T-helper 9 cell (primary cell): ENCODE measurements at places on chromosomes 7 and 10.

GRCh38 chr7:17094963-17095574 is 203.4 kb upstream of the AHR start:
- no peak for DNase-seq

DNA sequence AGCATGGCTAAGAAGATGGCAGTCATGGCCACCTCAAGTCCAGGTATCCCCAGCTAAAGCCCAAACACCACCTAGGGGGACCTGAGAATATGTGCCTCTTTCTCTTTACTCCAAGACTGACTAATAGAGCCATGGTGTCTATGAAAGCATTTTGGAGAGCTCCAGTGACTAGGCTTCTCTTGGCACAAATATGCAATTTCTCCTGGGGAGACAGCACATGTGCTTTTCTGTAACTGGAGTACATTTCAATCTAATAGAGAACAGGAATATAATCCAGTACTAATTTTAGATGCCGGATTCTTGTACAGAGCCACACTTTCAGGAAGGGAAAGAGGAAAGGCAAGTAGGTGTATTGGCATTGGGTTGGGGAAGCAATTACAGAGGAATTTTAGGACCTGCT is 260.1 kb downstream of the BMPER start:
- DNase-seq, result no peak

DNA sequence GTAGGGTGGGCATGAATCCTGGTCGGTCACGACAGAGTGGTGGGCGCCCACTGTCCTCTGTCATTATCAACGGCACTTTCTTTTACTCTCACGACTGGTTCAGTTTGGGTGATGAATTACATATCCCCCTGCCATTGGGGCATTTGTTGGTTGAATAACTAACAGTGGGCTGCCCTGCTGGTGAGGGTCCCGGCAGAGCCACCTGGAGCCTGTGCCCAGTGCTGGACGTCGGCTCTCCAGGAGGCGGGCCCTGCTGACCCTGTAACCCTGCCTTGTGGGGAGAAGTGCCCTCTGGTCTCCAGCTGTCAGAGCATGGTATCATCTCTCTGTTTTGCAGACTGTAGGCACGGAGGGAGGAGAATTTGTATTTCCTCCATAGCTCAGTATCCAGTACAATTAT is 199.1 kb downstream of the GLRX3 start:
- DNase-seq, result no peak

- no peak for DNase-seq
Measured at GRCh38 chr10:28278842-28279241, 24.0 kb downstream of the MPP7 start.

DNA sequence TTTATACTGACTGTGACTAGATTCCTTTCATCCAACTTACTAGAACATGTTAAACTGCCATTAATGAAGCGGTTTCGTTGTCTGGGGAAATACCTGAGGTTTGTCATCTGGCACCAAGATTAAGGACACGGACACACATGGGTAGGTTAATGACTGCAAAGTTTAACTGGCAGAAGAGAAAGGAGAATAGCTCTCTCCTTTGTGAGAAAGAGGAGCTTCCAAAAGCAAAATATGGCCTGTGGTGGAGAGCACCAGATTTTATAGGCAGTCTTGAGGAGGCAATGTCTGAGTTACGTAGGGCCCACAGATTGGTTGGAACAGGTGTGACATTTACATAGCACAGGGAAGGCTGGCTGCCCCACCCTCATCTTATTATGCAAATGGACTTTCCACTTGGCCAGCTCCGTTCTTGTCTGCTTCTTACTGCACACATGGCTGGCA is 1193.0 kb upstream of the CELF2 start:
- no peak for DNase-seq

- DNase-seq, result no peak
Measured at GRCh38 chr7:103348452-103348851, 1.0 kb downstream of the PSMC2 start.

- no peak for DNase-seq
Measured at GRCh38 chr10:58721601-58722281, 209.1 kb downstream of the BICC1 start.

DNA sequence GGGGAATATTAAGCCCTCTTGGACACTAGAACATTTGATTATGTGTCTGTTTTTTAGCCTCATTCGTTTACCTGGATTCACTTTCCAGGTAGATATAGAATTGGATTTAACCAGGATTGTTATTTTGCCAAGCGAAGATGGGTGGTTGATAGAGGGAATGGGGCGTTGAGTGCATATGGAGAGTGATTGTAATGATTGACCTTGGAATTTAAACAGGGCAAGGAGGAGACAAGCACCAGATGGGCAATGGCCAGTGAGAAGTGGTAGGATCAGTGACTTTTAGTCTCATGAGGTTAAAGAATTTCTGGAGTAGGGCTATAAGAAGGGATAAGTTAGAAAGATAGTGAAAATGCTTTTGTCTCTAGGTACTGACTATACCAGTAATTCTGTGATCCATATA is 211.2 kb upstream of the CSTF2T start:
- no peak for DNase-seq

DNA sequence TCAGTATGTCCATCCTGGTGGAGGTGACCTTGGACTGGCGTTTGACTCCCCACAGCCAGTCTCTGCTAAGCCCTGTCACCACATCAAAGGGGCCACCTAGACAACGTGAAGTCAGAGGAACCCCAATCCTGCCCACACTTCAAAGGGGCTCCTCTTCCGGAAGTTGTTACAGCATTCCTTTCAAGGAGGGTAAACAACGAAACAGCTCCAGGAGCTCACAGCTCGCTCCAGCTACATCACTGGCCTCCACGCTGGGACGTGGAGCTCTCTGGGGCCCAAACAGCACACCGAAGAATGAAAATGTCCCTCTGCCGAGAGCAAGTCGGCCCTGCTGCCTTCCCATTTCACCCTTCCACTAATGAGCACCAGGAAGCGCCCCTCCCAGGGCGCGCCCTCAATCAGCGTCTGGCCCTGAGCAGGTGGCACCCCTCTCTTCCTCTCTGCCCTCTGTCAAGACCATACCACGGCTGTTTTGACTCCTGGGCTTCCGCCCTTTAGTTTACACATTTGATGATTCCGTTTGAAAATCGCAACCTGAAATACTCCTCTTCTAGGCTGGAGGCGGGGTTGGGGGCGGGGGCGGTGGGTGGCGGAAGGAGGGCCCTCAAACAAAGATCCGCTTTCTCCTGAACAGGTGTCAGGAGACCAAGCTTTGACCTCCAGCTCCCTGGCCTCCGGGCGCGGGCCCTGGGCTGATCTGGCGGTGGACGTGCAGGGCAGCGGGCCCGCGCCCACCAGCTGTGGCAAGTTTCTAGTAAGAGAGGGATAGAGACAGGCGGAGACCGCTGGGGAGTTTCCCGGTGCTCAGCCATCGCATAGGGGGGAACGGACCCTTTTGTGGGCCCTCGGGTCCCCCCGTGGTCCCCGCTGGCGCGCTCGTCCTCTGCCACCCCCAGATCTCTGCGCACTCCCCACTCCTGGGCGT is 53.1 kb upstream of the KDM7A start:
- peak; percentile 46 for DNase-seq

DNA sequence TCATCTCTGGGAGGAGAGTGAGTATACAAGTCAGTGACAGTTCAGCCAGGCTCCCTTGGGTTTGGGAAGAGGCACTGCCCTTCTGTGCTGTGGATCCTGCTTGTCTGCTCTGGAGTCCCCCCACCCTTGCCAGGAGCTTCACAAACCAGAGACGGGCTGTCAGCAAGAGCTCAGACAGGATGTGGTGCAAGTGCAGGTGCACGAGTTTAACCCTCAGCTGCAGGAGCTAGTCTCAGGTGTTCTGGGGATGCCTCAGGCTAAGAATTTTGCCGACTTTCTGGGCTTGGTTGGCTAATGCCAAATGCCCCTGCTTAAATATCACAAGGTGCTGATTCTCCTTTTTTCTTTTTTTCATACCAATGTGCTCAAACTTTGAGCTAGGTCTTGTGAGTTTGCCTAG is 22.3 kb downstream of the ZNF783 start:
- peak; percentile 38 for DNase-seq

GRCh38 chr7:111827863-111828504 is 265.7 kb upstream of the IMMP2L start:
- DNase-seq, result no peak

- DNase-seq, result no peak
Measured at GRCh38 chr10:34119456-34119855, 695.6 kb downstream of the PARD3 start.

- no peak for DNase-seq
Measured at GRCh38 chr7:74462707-74463100, 9.0 kb downstream of the GTF2IRD1 start.

DNA sequence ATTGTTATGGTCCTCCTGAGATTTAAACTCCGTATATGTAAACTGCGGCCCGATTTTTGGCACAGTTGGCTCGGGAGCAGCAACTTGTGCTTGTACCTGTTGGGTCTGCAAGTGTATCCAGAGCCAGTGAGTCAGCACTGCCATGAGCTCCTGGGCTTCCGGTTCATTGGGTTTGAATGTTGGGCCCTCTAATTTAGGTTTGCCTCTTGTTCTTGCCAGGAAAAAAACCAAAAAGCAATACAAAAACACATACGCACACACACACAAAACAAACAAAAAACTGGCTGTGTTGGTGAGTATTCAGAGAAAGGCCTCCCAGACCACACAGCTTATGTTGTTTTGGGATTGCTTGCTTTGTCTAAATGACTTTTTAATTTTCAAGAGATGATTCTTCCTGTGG is 26.3 kb downstream of the SND1 start:
- DNase-seq, result no peak
